Pancreas (tissue), 10 donors: ENCODE measurements at places on chromosomes 5 and 9. TPM values are rescaled to one million over a fixed set of nuclear protein-coding genes. Genes with fewer than 3 reads are reported as not detected.

SAXO1 gene
- 0.08 TPM for polyA plus RNA-seq

HINT1 gene
- polyA plus RNA-seq, result 86.0 TPM

RICTOR gene
- polyA plus RNA-seq, result 4.2 TPM

IDNK gene
- 11.9 TPM for polyA plus RNA-seq

TMEM215 gene
- polyA plus RNA-seq, result not detected

PDE6A gene
- polyA plus RNA-seq, result not detected

PCDHA4 gene
- polyA plus RNA-seq, result 0.53 TPM

KCNV2 gene
- polyA plus RNA-seq, result not detected

STING1 gene
- polyA plus RNA-seq, result 19.2 TPM
